ENCODE measurements at places on chromosomes 1 and 21.

- no peak for DNase-seq
Measured at GRCh38 chr1:238487931-238488330, 597.2 kb upstream of the ZP4 start.

- DNase-seq: no peak
Measured at GRCh38 chr1:171468120-171468750, 17.1 kb upstream of the PRRC2C start.

DNA sequence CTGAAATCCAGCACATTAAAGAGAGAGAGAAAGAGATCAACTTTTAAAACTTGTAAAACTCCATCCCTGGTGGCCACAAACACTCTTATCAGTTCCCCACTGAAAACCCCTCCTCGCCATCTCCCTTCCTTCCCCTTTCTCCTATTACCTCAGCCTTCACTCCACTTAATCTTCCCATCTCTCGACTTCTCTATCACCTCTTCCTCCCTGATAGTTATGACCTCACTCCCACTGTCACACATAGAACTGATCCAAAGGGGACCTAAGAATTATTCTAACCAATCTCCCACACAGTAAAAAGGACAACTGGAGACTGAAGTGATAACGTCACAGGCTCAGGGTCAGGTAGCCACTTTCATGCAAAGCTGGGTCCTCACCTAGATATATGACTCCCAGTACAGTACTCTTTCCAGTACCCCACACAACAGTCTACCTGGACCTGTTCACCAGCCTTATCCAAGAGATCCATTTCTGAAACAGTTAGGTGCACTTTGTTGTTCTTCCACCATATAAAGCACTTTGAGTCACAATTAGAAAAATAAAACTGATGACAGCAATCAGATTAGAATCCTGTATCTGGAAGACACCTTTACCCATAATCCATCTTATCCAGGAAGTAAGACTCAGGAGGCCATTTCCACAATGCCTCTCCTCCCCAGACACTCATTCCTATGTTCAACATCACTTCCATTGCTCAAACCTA, 324.8 kb downstream of the SMYD3 start:
- DNase-seq: no peak

DNA sequence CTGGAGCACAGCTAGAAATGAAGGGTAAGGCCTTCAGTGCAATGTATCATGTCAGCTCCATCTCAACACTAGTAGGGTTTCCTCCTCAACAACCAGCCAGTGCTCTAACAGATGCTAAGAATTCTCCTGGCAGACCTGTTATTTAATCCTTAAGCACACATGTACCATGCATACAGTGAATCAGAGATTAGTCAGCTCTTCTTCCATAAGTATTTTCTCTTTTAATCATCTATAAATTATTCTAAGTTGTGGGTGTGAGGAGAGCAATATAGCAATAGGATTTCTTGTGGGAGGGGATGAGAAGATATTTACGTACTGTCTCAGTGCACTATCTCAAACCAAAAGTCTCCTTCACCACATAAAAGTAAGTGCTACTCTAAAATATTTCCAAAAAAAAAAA, 95.3 kb downstream of the COP1 start:
- DNase-seq: no peak

DNA sequence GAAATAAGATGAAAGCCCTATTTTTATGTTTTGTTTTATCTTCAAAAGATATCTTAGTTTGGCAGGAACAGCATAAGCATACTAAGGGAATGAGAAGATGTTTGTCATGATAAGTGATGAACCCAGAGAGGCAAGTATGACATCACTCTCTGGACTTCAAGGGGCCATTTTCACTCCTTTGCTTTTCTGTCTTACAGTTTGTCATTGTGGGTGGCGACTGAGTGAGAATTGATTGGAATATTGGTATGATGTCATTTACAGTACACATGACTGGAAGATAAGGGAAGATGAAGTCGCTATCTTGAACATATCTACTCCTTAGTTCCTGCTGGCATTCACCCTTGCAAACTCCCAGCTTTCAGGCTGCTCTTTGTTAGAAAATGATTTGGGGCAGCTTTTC, 258.1 kb upstream of the RAB4A start:
- DNase-seq: no peak

GRCh38 chr21:45900034-45900868, 81.3 kb upstream of the COL6A1 start:
- no peak for DNase-seq

GRCh38 chr1:211490038-211490678, 1.8 kb downstream of the RD3 start:
- no peak for DNase-seq

GRCh38 chr1:39109644-39110043, 83.5 kb downstream of the NDUFS5 start:
- DNase-seq: no peak

DNA sequence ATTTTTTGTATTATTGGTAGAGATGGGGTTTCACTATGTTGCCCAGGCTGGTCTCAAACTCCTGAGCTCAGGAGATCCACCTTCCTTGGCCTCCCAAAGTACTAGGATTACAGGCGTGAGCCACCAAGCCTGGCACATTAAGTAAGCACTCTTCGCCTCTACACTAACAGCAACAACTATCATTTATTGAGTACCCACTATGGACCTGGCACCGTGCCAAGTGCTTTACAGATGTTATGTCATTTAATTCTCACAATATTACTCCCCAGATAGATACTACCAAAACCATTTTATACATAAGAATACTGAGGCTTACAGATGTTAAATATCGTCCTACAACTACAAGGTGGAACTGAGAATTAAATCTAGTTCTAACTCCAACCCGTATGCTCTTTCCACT, 50.1 kb downstream of the TUT4 start:
- DNase-seq: no peak

DNA sequence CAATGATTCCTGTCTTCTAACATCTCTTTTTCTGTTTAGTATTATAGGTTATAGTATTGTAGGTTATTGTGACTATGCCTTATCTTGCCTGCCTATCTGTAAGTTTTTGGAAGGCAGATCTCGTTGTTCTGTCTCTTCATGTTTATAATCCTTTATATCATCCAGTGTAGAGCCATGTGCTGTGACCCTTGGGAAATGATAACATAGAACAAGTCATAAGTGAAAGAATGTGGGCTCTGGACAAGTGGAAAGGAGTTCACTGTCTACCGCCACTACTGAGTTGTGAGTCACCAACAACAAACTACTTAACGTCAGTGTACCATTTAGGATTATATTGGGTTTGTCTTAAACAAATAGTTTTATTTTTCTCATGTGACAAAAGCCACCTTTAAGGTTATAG, 139.3 kb downstream of the LYPLAL1 start:
- DNase-seq: no peak

GRCh38 chr1:160800142-160800541, 4.2 kb downstream of the LY9 start:
- no peak for DNase-seq

DNA sequence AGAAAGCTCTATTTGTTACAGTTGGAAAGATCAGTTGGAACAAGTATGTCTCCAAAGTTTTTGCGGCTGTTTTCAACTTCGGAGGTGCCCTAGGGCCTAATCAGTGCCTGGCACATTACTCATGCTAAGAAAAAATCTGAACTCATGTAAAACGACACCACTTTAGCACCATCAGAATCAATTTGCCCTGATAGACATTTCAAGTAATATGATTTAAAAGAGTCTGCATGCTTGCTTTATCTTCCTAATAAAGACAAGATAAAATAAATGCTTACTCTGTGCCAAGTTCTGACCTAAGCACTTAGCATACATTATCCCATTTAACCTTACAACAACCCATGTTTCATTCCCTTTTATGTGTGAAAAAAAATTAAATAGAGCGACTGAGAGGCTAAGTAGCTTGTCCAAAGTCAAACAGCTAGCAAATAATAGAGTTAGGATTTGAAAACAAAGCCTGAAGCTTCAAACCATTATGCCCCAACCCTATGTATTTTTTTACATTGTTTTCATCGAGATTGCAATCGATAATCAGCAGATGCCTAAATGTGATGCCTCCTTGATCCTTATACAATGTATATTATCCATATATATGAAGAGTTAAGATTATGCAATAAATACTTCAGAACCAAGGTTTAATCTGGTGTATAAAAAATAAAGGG, 91.3 kb downstream of the DENND1B start:
- no peak for DNase-seq

GRCh38 chr1:66333466-66334199, 200.3 kb upstream of the SGIP1 start:
- DNase-seq: no peak

DNA sequence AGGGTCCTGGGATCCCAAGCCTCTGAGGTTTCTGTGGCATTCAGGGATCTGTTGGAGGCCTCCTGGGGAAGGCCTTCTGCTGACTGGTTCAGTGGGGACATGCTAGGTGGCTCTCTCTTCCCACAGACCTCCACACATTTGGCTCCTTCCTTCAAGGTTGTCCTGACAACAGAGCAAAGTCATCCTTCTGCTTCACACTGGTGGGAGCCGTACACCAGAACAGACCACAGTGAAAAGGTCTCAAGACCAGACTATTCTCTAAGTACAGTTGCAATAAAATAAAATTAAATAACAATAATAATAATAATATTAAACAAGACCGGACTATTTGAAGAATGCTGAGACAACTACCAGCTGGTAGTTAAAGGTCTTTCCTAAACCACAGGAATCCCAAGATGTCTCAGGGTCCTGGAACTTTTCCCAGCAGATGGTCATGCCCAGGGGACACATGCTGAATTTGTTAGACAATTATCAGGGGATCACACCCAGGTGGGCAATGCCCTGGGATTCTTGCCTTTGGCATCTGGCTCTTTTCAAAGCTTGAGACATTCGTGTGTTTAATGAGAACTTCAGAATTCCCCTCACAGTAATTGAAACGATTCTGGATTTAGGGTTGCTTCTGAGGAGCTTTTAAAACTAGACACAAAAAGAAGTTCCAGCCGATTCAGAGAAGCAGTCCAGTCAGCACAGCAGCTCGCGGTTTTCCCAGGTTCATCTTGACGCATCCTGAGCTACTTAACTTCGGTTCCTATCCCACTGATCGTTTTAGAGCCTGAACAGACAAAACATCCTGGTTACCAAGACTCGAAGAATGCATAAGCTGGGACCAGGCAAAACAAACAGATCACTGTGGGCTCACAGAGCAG, 22.9 kb downstream of the HTR1D start:
- DNase-seq: no peak

DNA sequence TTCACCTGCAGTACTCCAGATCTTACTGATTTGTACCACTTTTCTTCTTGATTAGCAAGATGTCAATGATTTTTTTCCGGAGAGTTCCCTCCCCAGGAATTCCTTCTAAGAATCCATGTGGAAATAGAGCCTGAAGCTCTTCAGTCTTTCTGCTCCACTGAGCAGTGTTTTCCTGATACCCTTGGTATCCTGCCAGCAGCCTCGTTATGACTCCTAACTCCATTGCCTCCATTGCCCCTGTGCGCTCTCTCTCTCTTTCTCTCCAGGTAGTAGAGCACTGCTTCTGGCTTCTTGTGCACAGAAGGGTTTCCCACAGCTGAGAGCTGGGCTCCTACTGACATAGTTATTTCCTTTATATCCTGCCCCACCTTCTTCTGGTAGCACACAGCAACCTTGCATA, 12.2 kb downstream of the UBE2U start:
- DNase-seq: no peak

GRCh38 chr1:936348-937264, 12.9 kb downstream of the SAMD11 start:
- no peak for DNase-seq

DNA sequence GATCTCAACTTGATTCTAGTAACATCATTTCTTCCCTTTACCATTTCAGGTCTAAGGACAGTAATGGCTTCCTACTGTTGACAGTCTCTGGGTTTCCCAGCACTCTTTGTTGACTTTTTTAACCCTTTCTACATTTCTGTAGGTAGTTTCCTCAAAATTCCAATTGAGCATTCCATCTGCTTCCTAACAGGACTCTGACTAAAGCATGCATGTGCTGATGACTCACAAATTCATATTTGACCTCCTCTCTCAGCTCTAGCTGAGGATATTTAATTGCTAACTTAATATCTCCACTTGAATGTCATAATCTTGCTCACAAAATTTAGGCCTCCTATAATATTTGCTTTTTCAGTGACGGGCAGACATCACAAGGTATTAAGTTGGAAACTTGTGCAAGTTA, 93.3 kb upstream of the ZNHIT6 start:
- no peak for DNase-seq

DNA sequence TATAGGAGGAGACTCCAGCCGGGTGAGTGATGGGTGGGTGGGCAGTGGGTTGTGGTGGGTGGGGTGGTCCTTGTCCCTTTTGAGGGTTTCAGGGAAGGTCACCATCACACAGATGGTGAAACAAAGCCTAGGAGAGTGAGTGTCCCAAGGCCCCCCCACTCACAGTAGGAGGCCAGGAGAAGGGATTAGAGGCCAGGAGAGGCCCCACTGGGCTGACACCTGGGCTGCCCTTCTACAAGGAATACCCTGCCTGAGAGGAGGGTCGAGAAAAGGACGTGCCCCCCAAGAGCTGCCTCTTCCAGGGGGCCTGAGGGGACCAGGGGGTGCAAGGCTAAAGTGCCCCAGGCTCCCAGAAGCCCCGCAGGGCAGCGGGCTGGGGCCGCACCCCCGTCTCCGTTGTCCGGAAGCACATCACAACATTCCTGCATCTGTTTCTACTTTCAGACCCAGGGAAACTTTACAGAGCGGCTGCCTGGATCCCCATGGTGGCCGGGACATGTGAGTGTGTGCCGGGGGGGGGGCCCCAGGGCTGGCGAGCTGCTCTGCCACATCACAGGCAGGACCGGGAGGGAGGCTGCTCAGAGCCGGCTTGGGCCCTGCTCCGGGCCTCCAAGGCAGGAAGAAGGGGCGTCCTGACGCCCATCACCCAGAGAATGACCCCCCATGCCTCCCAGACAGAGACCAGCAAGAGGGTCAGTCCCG, 68.2 kb downstream of the ARHGEF16 start:
- DNase-seq: no peak

GRCh38 chr1:153678519-153679336, at the start of gene NPR1:
TSS of gene NPR1 (plus strand) at chr1:153678688. CDS start at chr1:153679109, 421 bp downstream.
- no peak for DNase-seq

DNA sequence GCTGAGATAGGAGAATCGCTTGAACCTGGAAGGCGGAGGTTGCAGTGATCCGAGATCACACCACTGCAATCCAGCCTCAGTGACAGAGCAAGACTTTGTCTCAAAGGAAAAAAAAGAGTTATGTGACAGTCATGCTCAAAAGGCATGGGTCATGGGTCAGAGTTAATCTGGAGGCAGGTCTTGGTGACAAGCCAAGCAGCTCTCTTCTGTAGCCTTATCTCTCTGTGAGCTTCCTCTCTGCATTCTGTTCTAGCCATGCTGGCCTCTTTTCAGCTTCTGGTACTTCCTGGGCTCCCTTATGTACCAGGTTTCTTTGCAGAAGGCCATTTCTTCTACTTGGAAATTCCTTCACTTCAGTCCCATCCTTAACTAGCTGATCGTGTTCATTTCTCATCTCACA, 63.6 kb downstream of the NGF start:
- no peak for DNase-seq

DNA sequence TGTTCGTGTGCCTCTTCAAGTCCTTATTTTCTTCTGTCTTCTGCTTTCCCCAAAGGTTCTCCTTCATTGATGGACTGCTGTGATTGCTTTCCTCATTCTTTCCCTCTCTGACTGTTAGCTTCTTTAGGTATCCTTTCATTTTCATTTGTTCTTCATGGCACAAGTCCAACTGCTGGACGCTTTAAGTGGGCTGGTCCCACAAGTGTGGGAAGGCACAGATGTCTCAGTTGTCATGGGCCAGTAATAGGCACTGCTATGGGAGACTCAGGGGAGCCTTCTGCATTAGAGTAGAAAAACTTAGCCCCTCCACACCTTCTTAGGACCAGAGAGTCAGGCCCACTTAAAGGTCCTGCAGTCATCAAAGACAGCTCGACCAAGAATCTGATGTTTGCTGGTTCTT, 122.3 kb upstream of the C1orf105 start:
- DNase-seq: no peak
